ENCODE measurements at places on chromosomes 2 and 18.

- peak; percentile 20 for DNase-seq
These were observed 9.4 kb upstream of the COLEC11 start for GRCh38 chr2:3585261-3586109.

DNA sequence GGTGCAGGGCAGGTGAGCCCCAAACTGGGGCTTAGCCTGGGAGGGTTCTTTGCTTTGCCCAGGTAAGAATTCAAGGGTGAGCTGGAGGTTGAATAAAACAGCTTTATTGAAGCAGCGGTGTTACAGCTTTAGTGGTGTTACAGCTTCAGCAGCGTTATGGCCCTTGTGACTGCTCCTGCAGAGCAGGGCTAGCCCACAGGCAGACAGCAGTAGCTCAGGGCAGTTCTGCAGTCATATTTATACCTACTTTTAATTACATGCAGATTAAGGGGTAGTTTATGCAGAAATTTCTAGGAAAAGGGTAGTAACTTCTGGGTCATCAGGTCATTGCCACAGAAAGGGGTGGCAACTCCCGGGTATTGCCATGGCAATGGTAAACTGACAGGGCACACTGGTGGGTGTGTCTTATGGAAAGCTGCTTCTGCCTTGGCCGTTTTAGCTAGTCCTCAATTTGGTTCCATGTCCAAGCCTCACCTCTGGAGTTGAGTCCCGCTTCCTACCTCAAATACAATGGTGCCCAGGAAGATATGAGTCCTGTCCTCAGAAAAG lies 78.2 kb downstream of the THNSL2 start:
- no peak for DNase-seq

GRCh38 chr2:155218945-155219344 lies 520.5 kb downstream of the KCNJ3 start:
- DNase-seq: no peak

DNA sequence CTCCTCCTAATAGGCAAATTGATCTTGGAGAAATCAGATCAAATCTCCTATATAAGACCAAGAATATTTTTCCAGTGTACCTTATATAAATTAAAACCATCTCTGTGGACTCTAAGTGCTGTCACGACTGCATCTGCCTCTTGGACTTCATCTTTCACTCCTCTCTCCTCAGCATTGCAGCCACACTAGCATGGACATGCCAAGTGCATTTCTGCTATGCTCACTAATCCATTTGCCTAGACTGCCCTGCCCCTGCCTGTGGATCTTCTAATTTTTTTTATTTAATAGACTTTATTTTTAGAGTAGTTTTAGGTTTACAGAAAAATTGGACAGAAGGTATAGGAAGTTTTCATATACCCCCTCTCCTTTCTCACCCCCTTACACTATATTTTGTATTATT lies 146.7 kb upstream of the VWC2L start:
- DNase-seq: no peak

GRCh38 chr2:71064754-71065621 lies 3.5 kb upstream of the NAGK start:
- DNase-seq: no peak

DNA sequence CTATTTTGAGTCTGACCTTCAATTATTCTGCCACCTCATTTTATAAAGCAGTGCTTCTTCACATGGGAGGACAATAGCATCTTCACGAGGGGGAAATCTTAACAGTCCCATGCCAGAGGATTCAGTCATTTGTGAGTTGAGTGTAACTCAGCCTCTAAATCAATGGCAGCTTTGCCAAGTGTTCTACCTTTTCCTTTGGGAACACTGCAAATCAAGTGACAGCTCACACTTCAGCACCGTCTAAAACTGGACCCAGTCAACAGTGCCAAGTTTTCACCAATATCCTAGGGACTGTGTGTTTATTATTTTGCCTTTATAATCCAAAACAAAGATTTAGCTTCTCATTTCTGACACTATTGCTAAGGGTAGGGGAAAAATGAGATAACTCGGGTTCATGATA lies 133.6 kb downstream of the FIGN start:
- no peak for DNase-seq

GRCh38 chr2:126921066-126921465 lies 22.4 kb downstream of the TEX51 start:
- DNase-seq: no peak

DNA sequence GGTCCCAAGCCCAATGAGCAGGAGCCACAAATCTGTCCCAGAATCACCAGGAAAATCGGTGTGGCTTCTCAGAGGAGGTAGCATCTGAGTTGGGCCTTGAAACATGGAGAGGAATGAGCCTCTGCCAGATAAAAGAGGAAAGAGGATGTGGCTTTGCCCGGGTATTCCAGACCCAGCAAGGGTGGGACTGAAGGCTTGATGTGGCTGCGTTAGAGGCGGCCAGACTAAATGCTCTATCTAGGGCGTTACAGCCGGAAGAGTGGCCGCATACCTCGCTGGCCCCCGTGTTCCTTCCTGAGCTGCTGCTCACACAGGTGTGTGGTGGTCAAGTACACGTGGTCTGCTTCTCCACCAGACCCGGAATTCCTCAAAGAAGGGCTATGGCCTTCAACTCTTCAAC lies 33.9 kb upstream of the POMC start:
- DNase-seq: no peak

- DNase-seq: no peak
These were observed 44.0 kb upstream of the UBE2F start for GRCh38 chr2:237922641-237923361.

GRCh38 chr2:191298306-191298705 lies 53.1 kb downstream of the MYO1B start:
- no peak for DNase-seq

- no peak for DNase-seq
These were observed 9.5 kb upstream of the CYS1 start for GRCh38 chr2:10089565-10090190.

DNA sequence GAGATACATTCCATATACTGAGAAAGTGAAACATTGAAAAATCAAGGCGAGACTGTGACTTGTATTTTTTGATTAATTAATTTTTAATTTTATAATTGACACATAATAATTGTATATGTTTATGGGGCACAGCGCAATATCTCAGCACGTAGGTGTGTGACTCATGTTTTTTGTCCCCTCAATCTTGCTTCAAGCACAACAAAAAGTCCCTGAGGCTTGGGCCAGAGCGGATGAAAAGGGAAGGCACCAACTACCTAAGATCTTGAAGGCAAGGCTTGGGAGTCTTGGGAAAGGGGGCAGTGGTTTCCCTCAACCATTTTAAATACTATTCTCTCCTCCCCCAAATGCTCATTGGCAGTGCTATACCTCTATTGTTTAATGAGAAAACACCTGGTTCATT lies 9.9 kb downstream of the SGPP2 start:
- DNase-seq: no peak

- peak; percentile 93 for DNase-seq
These were observed 228.6 kb downstream of the SATB2 start for GRCh38 chr2:199228887-199229819.

DNA sequence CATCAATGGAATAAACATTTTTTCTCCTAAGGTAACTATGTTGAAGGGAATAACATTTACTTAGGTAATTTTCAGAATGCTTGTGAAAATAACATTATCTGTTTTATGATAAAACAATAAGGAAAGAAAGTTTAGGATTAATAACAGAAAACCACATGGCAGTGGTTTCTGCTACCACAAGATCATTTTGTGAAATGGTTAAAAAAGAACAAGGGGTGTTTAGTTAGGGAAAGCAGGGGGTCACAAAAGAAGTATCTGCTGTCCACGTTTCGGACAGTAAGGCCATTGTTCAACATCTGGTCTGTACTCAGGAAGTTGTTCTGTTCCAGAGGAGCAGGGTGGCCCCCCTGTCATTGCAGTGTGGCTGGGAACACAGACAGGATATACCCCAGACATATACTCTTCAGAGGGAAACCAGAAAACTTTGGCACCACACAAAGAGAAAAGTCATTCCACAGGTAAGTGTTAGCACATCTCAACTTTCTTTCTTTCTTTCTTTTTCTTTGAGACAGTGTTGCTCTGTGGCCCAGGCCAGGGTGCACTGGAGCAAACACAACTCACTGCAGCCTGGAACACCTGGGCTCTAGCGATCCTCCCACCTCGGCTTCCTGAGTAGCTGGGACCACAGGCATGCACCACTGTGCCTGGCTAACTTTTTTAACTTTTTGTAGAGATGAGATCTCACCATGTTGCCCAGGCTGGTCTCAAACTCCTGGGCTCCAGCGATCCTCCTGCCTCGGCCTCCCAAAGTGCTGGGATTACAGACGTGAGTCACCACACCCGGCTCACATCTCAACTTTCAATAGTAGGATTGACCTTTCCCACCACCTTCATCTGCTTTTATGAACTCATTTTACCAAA lies 14.8 kb upstream of the ARL5A start:
- no peak for DNase-seq

DNA sequence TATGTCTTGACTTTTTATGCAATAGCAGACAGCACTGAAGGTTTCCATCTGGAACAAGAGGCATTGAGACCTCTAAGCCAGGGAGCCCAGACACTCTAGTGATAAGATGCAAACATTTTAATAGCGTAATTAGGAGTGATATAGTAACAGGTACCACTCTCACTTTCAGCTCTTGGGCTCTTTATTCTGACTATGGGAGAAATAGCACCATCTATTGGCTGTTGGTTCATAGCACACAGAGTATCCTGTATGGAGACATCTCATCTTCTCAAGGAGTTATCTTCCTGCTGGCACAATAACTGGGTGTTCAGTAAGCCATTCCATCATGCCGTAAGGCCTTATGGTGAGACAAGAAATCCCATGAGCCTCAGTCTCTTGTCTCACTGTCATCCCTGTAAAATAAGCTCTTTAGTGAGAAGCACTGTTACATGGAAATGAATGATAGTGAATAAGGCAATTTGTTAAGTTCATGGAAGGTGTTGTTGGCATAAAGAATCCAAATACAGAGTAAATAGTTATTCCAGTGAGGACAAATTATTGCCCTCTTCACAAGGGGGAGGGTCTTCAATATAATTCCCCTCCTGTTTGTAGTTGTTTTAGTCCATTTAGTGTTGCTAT lies 48.3 kb downstream of the THUMPD2 start:
- no peak for DNase-seq

- DNase-seq: peak; percentile 80
These were observed 21.7 kb upstream of the NRP2 start for GRCh38 chr2:205660521-205661124.

DNA sequence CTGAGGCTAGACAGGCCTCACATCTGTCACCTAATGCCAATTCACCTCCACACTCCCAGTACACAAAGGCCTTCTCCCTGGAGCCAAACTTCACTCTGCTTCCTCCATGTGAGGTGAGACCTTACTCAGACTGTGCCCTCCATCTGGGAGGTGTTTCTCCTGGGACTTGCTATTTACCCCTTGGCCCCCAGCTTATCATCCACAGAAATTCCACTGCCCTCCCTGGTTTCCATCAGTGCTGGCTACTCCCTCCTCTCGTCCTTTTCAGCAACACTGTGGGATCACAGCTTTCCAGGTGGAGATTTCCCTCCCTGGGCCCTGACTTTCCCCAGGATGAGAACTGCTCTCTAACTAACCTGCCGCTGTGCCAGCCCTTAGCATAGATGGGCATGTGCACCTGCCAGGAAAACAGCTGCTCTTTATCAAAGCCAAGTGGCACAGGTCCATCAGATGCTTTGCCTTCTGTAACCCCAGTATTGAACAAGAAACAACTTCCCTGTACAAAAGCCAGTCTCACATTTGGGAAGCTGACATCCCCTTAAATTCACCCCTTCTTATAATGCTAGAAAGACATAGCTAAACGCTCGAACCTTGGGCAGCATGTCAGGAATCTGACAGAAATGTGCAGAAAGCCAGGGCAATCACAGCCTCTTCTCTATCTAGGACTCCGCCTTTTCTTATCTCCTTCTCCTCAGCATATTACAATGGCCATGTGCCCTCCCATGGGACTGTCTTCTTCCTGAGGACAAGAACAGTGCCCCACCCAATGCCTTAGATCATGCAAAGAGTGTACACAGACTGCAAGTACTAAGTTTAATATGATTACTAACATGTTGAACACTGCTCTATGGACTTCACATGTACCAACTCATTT lies 535.5 kb upstream of the ID2 start:
- DNase-seq: no peak

GRCh38 chr2:191701696-191702095 lies 23.8 kb downstream of the NABP1 start:
- DNase-seq: no peak

DNA sequence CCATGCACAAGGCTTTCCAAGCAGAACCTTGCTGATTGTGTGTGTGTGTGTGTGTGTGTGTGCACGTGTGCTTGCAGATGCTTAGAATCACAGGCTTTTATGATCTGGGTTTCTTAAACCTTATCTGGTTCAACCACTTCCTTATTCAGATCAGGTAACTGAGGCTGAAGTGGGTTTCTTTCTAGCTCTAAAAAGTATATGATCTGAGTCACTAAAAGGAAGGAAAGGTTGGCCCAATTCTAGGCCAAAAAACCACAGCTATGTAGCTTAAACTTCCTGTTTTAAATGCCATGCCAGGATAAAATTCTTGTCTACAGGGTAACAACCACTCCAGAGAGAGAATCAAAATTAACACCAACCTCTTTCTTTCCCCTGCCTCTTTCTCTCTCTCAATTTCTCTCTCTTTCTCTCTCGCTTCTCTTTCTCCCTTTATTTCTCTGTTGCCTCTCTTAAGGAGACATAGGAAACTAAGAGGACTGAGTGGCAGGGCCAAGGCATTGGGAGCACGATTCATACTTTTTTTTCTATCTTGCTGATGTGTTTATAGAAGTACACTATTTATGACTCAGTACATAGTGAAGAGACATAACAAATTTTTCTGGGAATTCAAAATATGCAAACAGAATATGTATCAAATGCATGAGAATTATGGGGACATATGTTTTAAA lies 140.3 kb downstream of the TRIB2 start:
- DNase-seq: peak; percentile 74

DNA sequence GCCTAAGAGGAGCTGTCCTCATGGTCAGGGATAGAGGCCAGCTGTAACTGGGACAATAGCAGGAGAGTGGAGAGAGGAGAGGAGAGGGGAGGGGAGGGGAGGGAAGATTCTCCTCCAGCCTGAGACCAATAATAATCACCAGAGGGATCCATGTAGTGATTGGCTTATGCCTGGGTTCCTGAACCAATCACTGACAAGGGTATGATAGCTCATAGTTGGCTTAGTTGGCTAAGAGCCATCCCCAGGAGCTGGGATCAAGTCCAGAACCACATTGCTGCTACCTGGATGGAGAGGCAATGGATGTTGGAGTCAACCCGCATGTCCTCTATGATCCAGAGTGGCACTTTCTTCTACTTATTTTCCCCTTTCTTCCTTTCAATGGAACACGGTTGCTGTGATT lies 7.7 kb upstream of the ST8SIA5 start:
- DNase-seq: no peak
